Type B pancreatic cell (in vitro differentiated cells): ENCODE measurements at places on chromosomes 4 and X.

- no peaks in the 10 kb centered on the region for H3K27me3 ChIP-seq
- no peaks in the 10 kb centered on the region for H3K36me3 ChIP-seq
- H3K27ac ChIP-seq = no peak overlapping the region
- no peaks in the 10 kb centered on the region for H3K4me1 ChIP-seq
Observed at GRCh38 chr4:48931459-48931858, 24.9 kb upstream of the OCIAD2 start.

- no peaks in the 10 kb centered on the region for H3K36me3 ChIP-seq
- DNase-seq = no peak
- H3K27me3 ChIP-seq = peaks cover 13% of the 10 kb centered on the region
- no peak overlapping the region for H3K27ac ChIP-seq
Observed at GRCh38 chr4:14087459-14087858, 459.9 kb upstream of the BOD1L1 start.

DNA sequence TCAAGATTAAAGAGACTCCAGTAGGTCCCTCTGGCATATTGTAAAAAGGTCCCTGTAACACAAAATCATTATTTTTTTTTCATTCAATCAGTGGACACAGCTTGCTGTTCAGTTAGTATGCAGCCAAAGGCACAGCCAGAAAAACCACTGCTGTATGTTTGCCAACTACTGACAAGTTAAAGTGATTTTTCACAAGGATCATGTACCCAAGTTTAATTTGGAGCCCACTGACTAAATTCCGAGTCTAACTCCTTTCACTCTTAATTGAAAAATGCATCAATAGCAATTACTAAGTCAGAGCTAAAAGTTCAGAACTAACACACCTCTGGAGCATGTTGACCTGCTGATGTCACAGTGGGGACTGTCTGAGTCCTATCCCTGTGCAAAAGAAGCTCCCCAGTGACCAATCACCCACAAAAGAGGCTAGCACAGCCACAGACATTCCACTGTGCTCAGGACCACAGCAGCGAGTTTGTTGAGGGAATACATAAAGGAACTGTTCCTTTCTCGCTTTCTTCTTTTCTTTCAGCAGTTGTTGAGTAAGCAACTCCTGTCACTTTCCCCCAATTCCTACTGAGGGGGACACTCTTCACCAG lies 60.4 kb downstream of the STX18 start:
- peak overlapping the region; percentile 13 for H3K4me3 ChIP-seq
- peak overlapping the region; percentile 72 for H3K27ac ChIP-seq
- no peaks in the 10 kb centered on the region for H3K27me3 ChIP-seq

DNA sequence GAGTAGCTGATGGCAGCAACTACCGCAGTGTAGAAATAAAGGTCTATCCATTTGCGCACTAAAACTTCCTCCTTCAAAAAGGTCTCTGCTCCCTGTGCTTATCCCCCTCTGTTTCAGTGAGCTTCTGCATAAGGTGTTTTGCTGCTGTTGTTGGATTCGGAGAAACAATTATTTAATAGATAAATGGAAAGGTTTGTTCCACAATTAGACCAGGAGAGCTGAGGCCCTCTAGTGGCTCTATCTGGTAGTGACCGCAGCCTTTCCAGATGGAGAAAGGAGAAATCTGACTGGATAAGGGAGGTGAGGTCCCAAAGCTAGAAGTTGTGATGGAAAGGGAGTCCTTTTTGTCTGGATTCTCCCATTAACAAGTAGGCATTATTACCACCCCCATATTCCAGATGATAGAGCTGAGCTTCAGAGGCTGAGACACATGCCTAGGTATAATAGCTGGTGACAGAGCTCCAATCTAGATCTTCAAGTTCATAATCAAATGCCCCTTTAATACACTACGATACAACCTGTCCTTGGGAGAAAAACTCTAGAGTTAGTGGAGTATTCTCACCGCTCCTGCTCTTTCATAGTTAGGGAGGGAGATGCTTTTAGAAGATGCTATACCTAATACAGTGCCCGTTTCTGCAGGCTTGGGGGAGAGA lies 5.1 kb upstream of the GABRQ start:
- no peak for DNase-seq
- peaks cover 19% of the 10 kb centered on the region for H3K27me3 ChIP-seq
- no peak overlapping the region for H3K27ac ChIP-seq
- no peaks in the 10 kb centered on the region for H3K36me3 ChIP-seq

DNA sequence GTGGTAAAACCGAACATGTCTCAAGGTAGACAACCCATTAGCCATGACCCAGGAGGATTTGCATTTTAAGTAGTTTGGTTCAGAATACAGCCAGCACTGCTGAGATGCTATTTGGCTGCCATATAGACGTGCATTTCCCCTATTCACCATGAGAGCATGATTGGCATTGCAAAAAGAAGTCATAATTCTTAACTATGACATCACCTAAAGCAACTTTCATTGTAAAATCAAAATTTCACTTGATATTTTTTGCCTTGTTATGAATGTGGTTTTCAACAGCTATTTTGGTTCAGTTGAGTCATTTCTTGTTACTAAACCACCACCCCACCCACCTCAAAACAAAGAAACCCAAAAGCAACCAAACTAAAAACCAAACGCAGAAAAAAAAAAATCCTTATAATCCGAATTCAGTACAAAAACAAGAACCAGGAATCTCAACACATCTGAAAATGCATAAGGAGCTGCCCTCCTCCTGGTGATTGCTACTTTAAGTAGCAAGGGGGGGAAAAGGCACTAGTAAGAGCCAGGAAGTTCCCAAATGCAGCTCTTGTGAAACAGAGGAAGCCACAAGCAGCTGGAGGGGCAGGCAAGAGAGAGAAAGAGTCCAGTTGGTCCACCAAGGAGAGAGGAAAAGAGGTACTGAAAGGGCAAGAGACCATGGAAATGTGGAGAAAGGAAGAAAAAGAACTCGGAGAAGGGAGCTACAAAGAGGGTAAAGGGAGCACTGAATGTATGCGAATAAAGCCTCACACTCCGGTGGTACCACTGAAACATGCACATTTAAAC lies 3.1 kb downstream of the SLITRK4 start:
- no peak for DNase-seq
- H3K27me3 ChIP-seq = peaks cover 46% of the 10 kb centered on the region
- H3K27ac ChIP-seq = no peak overlapping the region
- peak overlapping the region; percentile 79 for H3K4me3 ChIP-seq
- H3K4me1 ChIP-seq = no peaks in the 10 kb centered on the region

- DNase-seq = no peak
- H3K4me3 ChIP-seq = no peak overlapping the region
- H3K36me3 ChIP-seq = no peaks in the 10 kb centered on the region
- H3K4me1 ChIP-seq = no peaks in the 10 kb centered on the region
- H3K27me3 ChIP-seq = peaks cover 38% of the 10 kb centered on the region
Observed at GRCh38 chrX:130915302-130915701, 12.3 kb upstream of the ENOX2 start.

- peaks cover 73% of the 10 kb centered on the region for H3K27me3 ChIP-seq
- H3K27ac ChIP-seq = peak overlapping the region; percentile 82
- H3K4me3 ChIP-seq = peak overlapping the region; percentile 98
- no peaks in the 10 kb centered on the region for H3K4me1 ChIP-seq
- DNase-seq = no peak
- no peaks in the 10 kb centered on the region for H3K36me3 ChIP-seq
Observed at GRCh38 chr4:148441624-148441985, 609 bp downstream of the NR3C2 start.

- peak within 1 kb of the TSS; percentile 88 for H3K4me3 ChIP-seq
- H3K27ac ChIP-seq = peak within 1 kb of the TSS; percentile 33
- peaks cover 77% of the 10 kb centered on the region for H3K27me3 ChIP-seq
- peak; percentile 90 for DNase-seq
Observed at GRCh38 chr4:44448521-44449461, at the start of gene KCTD8. KCTD8 (minus strand) TSS chr4:44448809.

GRCh38 chrX:78595901-78596502 lies 63.1 kb downstream of the RTL3 start:
- no peaks in the 10 kb centered on the region for H3K27me3 ChIP-seq
- H3K4me1 ChIP-seq = no peaks in the 10 kb centered on the region
- no peak for DNase-seq
- H3K36me3 ChIP-seq = no peaks in the 10 kb centered on the region
- no peak overlapping the region for H3K4me3 ChIP-seq

DNA sequence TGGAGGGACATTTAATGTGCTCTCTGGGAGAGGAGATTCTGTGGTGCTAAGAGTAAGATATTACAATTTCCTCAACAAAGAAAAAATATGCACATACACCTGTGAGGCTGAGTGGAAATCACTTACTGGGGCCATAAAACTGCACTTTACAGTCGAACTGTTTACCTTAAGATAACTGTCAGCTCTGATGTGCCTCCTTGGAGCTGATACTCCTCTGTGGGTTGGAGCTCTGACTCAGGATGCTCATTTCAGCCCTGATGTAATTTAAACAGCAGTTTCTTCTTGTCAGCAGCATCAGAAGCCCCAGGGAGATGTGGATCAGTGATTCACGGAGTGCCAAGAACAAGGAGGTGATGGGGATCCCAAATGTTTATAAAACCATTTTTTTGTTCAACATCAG lies 241.9 kb upstream of the SFRP2 start:
- no peak overlapping the region for H3K27ac ChIP-seq
- H3K36me3 ChIP-seq = no peaks in the 10 kb centered on the region
- H3K4me3 ChIP-seq = no peak overlapping the region
- no peak for DNase-seq
- H3K4me1 ChIP-seq = peaks cover 4% of the 10 kb centered on the region

GRCh38 chrX:149818652-149819051 lies 36.9 kb downstream of the MAGEA9 start:
- no peaks in the 10 kb centered on the region for H3K4me1 ChIP-seq
- H3K27ac ChIP-seq = no peak overlapping the region
- no peaks in the 10 kb centered on the region for H3K36me3 ChIP-seq
- no peak overlapping the region for H3K4me3 ChIP-seq
- no peak for DNase-seq

GRCh38 chrX:12954981-12955380 lies 19.9 kb upstream of the TMSB4X start:
- H3K27me3 ChIP-seq = no peaks in the 10 kb centered on the region
- H3K4me3 ChIP-seq = no peak overlapping the region
- no peaks in the 10 kb centered on the region for H3K36me3 ChIP-seq
- H3K4me1 ChIP-seq = peaks cover 4% of the 10 kb centered on the region
- H3K27ac ChIP-seq = no peak overlapping the region

DNA sequence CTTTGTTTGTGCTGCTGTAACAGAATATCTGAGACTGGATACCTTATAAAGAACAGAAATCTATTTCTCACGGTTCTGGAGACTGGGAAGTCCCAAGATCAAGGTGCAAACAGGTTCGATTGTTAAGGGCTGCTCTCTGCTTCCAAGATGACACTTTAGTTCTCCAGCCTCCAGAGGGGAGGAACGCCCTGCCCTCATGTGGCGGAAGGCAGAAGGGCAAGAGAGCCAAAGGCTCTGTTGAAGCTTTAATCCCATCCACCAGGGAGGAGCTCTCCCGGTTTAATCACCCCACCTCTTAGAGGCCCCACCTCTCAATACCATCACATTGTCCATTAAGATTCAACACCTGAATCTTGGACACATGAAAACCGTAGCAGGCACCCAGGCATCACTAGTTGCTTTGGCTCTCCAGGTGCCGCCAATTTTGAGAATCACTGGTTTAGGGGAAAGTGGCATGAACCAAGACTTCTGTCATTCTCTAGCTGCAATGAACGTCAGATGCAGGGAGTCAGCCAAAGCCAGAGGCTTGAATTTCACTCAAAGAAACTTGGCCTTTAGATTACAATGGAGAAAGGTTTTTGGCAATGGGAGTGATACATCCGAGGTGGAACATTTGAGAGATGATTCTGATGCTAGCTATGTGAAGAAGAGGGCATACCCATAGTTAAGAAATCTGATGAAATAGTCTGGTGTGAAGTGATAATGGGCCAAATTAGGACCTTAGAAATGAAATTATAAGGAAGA lies 15.7 kb downstream of the FHL1 start:
- H3K36me3 ChIP-seq = no peaks in the 10 kb centered on the region
- peaks cover 1% of the 10 kb centered on the region for H3K4me1 ChIP-seq
- no peak overlapping the region for H3K4me3 ChIP-seq
- H3K27ac ChIP-seq = no peak overlapping the region
- H3K27me3 ChIP-seq = no peaks in the 10 kb centered on the region

- no peak overlapping the region for H3K4me3 ChIP-seq
- H3K36me3 ChIP-seq = no peaks in the 10 kb centered on the region
- peak overlapping the region; percentile 9 for H3K27ac ChIP-seq
Observed at GRCh38 chr4:76275486-76276124, 24.1 kb downstream of the FAM47E start.

GRCh38 chr4:52081216-52081615 lies 30.1 kb downstream of the SPATA18 start:
- H3K4me3 ChIP-seq = no peak overlapping the region
- no peaks in the 10 kb centered on the region for H3K27me3 ChIP-seq
- peaks cover 11% of the 10 kb centered on the region for H3K4me1 ChIP-seq
- no peak overlapping the region for H3K27ac ChIP-seq
- DNase-seq = no peak
- H3K36me3 ChIP-seq = peaks cover 4% of the 10 kb centered on the region

GRCh38 chrX:72368796-72369195 lies 63.1 kb upstream of the CITED1 start:
- H3K27ac ChIP-seq = no peak overlapping the region
- no peak for DNase-seq
- no peaks in the 10 kb centered on the region for H3K4me1 ChIP-seq

DNA sequence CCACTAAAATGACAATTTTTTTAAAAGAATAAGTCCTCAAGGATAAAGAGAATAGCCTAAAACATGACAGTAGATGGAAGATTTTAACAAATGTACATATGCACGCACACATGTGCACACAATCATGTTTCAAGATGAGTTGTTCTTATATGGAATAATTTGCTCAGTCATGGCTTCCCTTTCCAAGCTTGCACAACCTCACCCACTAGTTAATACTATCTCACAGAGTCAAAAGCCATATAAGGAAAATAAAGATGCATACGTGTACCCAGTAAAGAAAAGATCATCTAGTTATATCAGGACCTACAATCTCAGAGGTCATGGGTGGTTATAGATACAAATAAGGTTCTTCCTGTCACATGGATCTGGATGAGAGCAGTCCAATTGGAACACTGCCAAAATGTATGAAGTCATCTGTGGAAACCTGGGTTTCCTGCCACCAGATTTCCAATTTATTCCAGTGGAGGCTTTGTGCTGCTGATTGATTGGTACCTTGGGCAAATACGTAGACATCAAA lies 56.1 kb downstream of the FAM13A start:
- peak overlapping the region; percentile 19 for H3K27ac ChIP-seq
- H3K4me1 ChIP-seq = peaks cover 19% of the 10 kb centered on the region
- no peak for DNase-seq
- peaks cover 17% of the 10 kb centered on the region for H3K36me3 ChIP-seq

- peak overlapping the region; percentile 29 for H3K4me3 ChIP-seq
- no peaks in the 10 kb centered on the region for H3K27me3 ChIP-seq
- H3K27ac ChIP-seq = peak overlapping the region; percentile 47
- DNase-seq = no peak
Observed at GRCh38 chr4:105613306-105613705, 60.9 kb downstream of the ARHGEF38 start.

- no peaks in the 10 kb centered on the region for H3K36me3 ChIP-seq
- no peak for DNase-seq
- H3K27me3 ChIP-seq = peaks cover 48% of the 10 kb centered on the region
- no peak overlapping the region for H3K27ac ChIP-seq
Observed at GRCh38 chr4:24802648-24803047, 7.3 kb downstream of the SOD3 start.
